ENCODE measurements at places on chromosomes 4 and X.

- DNase-seq: no peak
These were observed 316.7 kb downstream of the DMD start for GRCh38 chrX:32894679-32895078.

GRCh38 chrX:124594017-124594651, 247.8 kb downstream of the SH2D1A start:
- no peak for DNase-seq

DNA sequence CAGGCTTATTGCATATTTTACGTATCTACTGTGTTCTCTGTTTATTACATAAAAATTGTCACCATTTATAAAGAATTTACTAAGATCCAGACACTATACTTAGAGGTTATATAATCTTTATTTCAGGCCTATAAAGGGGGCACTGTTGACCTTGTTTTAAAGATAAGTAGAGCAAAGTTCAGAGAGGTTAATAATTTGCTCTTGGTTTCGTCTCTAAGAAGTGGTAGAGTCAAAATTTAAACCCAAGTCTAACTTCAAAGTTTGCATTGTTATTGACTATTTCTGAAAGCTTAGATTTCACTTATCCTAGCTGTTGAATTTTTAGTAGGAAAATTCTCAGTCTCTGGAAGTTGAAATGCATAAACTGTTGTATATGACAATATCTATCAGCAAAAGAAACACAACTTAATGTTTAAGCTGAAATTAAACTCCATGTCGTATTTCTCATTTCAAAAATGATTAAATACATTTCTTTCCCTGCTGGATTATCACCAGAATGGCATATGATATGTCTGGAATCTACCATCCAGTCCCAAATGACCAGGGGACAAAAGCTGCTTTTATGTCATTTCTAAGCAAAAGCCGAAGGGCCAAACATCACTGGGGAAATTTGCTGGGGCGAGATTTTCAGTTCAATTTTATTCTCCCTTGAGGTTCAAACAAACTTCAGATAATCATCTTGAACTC, 138.4 kb downstream of the SLC7A11 start:
- no peak for DNase-seq

DNA sequence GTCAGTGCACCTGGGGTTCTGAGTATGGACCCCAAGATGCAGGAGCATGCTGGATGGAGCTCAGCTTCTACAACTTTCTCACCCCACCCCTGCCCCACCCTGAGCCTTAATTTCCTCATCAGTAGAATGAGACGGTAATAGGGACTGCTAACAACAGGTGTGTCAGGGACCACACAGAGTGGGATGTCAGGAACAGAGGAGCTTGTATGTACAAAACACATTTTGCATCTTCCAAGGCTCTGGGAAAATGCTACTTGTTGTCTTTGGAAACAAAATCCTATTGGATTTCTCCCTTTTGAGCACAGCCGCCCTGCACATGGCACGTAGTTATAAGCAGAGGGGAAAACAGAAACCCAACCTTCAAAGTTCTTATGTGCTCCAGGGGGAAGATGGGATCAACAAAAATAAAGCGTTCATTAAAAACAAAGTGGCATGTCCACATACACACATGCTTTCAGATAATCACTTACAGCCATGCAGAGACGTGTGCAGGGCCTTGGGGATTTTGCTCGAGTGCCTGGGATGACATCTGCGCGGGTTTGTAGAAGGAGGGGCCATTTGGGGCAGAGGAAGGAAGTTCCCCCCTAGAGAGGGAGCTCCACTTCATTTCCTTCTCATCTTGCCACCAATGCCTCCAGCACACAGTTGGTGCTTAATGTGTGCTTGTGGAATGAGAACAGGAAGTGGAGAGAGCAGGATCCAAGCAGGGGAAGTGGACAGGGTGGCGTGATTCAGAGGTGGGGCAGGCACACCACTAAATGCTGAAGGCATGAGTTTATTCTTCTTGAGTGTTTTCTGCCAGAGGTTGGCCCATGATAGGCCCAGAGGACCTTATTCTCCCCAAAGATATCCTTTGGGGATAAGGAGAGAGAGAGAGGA, 138.9 kb downstream of the SMIM20 start:
- DNase-seq: no peak

- DNase-seq: no peak
These were observed 186.5 kb downstream of the AR start for GRCh38 chrX:67730296-67730695.

DNA sequence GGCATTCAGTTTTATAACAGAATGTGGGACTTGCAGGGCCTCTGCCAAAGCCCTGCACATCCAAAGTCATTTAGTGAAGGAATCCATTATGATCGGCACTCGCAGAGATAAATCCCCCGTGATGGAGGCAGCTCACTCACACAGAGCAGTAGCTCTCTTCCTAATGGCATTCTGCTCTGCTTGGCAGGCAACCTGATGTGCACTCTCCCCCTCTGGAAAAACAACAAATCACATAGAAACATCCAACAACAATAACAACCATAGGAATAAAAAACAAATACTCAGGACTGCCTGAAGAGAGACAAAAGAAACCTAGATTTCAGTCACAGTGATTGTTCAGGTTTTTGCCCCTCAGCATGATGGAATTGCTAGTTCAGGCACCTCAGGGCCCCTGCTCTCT, 59.7 kb downstream of the NAA11 start:
- no peak for DNase-seq

DNA sequence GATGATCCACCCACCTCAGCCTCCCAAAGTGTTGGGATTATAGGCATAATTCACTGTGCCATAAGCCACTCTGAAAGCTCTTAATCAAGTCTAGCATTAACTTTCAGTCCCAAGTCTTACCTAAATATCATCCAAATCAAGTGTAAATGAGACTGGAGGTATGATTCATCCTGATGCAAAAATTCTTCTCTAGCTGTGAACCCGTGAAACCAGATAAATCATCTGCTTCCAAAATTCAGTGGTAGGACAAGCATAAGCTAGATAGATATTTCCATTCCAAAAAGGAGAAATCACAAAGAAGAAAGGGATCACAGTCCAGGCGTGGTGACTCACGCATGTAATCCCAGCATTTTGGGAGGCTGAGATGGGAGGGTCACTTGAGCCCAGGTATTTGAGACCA, 8.8 kb upstream of the TBC1D25 start:
- DNase-seq: no peak

DNA sequence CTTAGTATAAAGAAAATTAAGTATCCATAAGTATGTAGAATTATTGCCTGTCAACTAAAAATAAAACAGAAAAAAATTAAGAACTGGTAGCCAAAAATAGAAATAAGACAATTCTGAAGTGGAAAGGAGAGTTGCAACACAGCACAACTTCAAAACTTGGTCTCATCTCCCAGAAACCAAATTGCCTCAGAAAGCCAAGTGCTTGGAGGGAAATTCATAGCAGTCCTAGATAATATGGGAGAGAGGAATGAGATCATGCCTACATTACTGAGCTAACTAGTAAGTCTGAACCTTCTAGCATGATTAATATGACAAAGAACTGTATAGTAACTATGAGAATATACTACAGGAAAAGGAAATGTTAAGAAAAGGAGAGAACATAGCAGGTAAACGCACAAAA, 256.5 kb downstream of the LDB2 start:
- no peak for DNase-seq

DNA sequence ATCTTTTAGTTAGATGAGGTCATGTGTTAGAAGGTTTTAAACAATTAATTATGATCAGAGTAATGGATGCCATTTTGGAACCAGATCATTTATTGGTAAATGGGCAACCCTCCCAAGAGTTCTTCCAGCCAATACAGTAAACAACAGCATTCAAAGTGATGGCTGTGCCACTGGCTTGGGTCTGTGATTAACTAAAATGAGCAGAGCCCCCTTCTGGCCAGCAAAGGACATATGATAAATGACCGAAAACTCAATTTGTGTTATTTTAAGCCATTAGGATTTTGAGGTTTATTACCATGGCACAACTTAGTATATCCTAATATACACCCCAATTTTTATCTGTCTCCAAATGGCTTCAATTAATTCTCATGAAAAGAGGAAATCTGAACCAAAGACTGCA, 90.8 kb upstream of the NPFFR2 start:
- peak; percentile 22 for DNase-seq

GRCh38 chrX:19660604-19661255, 145.4 kb upstream of the MAP3K15 start:
- peak; percentile 65 for DNase-seq

DNA sequence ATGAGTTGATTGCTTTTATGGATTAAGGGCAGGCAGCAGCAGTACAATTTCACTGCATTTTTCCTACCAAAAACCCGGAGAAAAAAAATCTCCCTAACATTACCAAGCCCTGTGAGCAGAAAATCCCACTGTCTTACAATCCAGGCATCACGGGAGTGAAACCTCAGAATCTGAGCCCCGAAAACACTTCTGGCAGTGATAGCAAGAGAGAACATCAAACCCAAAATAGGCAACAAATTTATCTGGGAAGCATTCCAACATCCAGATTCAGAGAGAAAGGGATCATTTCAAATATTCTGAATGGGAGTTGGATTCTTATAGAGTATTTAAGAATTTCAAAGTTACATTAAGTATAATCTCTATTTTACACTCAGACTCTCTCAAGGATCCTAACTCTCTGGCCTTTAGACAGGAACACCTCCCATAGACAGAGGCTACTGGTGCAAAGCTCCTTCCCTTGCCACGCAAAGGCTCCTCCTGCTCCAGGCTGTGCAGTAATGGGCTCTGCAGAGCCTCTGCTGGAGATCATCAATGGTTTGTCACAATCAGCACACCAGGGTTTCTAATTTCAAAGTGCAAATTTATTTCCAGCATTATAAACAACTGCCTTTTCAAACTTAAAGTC, 256.9 kb downstream of the PARM1 start:
- no peak for DNase-seq

GRCh38 chr4:85005865-85006377, 39.4 kb upstream of the WDFY3 start:
- DNase-seq: peak; percentile 92

GRCh38 chr4:75321484-75321883, 192.7 kb downstream of the RCHY1 start:
- no peak for DNase-seq

DNA sequence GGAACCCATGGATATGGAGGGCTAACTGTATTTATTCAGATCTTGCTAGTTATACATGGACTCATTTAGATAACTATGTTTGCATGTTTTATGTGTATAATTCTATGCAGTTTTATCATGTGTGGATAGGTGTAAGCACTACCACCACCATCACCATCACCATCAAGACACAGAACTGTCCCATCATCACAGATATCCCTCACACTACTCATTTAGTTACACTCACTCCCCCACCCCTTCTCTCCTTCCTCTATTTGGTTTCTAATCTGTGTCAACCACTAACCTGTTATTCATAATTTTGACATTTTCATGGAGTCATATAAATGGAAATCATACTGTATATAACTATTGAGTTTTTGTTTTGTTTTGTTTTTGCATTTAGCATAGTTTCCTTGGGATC, 43.7 kb downstream of the STAG2 start:
- DNase-seq: no peak

GRCh38 chr4:31662951-31663350, 942.8 kb downstream of the PCDH7 start:
- DNase-seq: peak; percentile 89

DNA sequence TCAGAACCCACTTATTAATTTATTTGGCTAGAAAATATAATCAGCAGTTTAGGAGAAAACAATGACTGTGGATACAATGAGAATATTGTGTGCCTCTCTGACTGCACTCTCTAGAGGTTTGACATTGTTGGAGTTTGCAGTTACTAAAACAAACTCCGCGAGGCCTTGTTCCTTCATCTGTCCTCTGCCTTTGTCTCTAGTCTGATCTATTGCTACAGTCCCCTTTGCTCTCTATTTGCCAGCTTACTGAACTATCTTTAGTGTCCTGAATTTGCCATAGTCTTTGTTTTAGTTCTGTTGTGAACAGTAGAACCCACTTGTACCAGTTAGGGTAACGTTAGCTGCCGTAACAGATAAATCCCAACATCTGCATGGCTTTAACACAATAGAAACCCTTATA, 81.4 kb upstream of the RPS6KA3 start:
- DNase-seq: no peak

DNA sequence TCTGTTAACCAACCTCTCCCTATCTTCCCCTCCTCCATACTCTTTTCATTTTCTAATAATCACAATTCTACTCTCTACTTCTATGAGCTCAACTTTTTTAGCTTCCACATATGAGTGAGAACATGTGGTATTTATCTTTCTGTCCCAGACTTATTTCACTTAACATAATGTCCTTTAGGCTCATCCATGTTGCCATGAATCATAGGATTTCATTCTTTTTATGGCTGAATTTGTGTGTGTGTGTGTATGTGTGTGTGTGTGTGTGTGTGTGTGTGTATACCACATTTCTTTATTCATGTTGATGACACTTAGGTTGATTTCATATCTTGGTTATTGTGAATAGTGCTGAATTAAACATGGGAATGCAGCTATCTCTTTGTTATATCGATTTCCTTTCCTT, 37.4 kb downstream of the RUFY3 start:
- DNase-seq: no peak

GRCh38 chr4:7759635-7760034, 180.0 kb downstream of the AFAP1 start:
- no peak for DNase-seq

GRCh38 chr4:187413564-187414358, 581.8 kb upstream of the ZFP42 start:
- DNase-seq: no peak

- no peak for DNase-seq
These were observed at the start of gene SFRP2 for GRCh38 chr4:153788413-153789276. SFRP2 (minus strand) TSS chr4:153789083; CDS start chr4:153788835, 248 bp downstream.

GRCh38 chr4:159937595-159937994, 834.7 kb downstream of the RAPGEF2 start:
- no peak for DNase-seq

Data from foreskin melanocyte (primary cell).